ENCODE measurements at places on chromosomes 3 and 15.

- DNase-seq, result no peak
Observed at GRCh38 chr3:176005564-176005963, 1146.4 kb downstream of the NAALADL2 start.

- no peak for DNase-seq
Observed at GRCh38 chr15:56036546-56037067, 43.2 kb upstream of the NEDD4 start.

- no peak for DNase-seq
Observed at GRCh38 chr3:154184582-154184981, 63.4 kb downstream of the ARHGEF26 start.

- DNase-seq, result no peak
Observed at GRCh38 chr3:55860049-55860721, 373.1 kb upstream of the WNT5A start.

GRCh38 chr3:85912980-85913379 lies 954.2 kb downstream of the CADM2 start:
- no peak for DNase-seq

GRCh38 chr15:58524247-58524646 lies 92.5 kb downstream of the LIPC start:
- no peak for DNase-seq

GRCh38 chr3:176032043-176032442 lies 1165.2 kb downstream of the TBL1XR1 start:
- DNase-seq, result no peak

- DNase-seq, result no peak
Observed at GRCh38 chr3:14549256-14549919, 9.2 kb upstream of the GRIP2 start.

DNA sequence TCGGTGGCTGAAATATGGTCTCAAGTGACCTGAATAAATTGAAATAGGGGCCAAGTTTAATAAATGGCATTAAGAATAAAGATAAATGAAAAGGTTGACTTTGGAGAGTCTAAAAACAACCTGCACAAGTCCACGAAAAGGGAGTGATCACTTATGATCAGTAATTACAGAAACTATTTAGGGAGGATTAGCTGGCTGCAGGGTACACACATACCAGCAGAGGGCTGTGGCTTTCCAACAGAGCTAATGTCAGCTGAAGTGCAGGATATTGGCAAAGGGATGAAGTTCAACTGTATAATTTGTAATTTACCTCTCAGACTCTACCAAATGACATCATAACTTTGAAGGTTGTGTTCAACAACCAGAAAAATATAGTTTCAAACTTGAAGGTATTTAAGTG lies 86.8 kb downstream of the SYNPR start:
- DNase-seq, result no peak

DNA sequence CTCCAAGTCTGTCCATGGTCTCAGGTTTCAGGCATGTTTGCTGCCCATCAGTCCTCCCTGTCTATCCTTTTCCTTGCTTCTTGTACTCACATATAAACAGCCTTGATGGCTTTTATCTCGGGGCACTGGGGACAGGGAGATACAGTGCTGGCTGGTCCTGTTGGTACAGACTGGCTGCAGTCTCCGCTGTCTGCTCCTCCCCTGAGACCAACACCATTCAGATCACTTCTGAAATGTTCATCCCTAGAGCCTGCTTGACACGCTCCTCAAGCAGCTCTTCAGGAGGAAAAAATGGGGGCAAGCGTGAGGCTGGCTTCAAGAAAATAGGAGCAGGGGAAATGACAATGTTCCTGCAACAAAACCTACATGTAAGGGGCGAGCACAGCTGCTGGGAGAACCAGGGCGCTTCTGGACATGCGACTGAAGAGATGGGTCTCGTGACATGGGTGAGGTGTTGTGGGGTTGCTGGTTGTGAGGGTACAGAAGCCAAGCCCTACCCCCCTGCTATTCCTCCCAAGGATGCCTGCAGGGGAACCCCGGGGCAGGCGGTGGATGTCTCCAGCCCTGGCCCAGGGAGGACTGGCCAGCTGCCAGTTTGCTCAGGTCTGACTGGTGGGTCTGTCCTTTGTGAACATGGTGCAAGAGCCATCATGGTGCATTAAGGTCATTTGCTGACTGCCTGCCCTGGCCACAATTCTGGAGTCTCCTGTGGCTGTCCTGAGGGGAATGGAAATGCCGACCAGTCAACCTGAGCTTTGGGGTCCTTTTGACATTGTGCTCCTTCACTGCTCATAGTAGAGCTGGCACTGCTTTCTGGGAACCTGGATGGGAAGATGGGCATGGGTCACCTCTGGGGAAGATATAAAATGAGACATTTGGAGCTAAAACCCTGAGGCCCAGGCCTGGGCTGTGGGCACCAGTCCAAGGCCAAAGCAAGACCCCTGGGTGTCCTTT lies 40.1 kb downstream of the KY start:
- no peak for DNase-seq

DNA sequence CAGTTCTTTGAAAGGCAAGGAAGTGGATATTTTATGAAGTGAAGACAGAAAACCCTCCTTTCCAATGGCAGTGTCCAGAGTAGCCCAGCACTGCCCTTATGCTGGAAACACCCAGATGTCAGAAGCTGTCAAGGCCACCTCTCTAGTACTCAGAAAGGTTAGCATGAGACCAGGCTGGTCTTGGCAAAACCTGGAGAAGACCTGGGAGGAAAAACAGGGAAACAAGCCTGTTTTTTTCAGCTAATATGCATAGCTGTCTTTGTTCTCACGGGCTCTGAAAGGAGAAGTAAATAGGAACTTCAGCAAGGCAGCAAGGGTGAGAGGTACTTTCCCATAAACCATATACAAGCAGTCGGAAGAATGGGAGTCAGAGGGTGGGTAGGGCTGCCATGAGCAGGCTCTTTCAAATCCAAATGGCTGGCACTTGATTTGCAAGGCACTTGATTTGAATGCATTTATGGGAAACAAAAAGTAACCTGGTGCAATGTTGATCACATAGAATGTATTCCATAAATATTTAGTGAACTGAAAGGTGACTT lies 55.8 kb downstream of the HEG1 start:
- no peak for DNase-seq

DNA sequence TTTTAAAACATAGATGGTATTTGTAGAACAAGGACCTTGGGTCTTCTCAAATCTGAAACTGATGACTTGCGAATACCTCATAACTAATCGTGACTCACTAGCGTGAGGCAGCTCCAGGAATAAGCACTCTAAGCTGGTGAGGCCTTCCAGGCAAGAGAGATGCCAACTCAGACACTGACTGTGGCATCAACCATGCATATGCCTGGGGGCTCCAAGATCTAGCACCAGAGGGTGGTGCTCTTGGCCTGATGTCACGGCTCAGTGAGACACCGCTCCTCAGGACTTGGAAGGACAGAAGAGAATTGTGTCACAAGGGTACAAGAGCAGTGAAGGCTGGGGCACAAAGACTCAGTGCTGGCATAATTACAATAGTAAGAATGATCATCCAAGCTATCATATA lies 125.0 kb upstream of the TRIM42 start:
- DNase-seq, result no peak

- no peak for DNase-seq
Observed at GRCh38 chr3:160163229-160163878, 61.9 kb upstream of the C3orf80 start.

GRCh38 chr15:53527996-53528395 lies 231.5 kb downstream of the WDR72 start:
- DNase-seq, result no peak

DNA sequence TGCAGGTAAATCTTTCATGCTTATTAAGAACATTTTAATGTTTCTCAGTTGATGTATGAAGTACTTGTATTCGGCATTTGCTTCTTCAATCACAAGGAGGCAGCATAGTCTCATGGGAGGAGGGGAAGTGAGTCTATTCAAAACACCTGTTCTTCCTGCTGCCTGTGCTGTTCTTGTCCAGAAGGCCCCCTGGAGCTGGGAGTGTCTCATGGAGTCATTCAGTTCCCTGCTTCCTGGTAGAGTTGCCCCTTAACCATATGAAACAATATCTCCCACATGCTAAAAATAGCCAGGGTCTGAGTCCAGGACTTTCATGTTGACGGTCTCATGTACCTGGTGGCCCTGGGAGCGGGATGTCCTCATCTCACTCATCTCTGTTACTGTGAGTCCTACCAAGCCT lies 15.5 kb upstream of the PPP1R2 start:
- peak; percentile 71 for DNase-seq

- DNase-seq, result no peak
Observed at GRCh38 chr3:45188719-45189659, 37.1 kb downstream of the TMEM158 start.

GRCh38 chr3:10116138-10116460 lies 624 bp downstream of the BRK1 start:
- DNase-seq, result no peak

DNA sequence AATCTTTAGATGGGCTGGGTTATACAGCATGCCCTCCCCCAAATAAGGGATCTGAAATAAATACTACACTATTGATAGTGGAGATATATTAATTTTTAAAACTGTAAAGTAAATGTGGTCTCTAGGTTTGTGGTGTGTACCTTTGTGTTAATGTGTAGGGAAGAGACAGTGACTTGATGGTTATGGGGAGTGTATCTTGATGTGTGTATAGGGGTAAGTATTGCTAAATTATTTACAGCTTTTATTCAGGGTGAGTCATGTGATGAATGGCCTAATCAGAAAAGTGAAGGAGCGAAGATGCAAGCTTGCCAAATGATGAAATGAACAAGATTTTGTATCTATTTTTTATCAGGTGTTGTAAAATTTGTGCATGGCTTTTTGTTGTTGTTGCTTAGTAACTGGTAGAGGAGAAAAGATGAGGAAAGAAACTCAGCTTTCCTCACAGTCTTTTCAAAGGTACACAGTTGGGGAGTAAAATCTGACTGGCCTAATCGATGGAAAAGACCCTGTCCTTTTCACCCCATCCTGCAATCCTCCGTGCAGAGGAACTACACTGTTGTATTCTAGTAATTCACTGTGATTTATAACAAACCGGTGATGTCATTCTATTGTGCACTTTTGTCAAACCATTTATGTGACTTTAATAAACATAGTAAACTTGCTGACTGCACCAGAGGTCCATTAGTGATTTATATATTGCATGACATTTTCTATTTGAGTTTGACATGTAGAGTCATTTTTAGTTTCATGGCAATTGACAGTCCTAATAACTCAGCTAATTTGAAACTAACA lies 17.7 kb downstream of the FEM1B start:
- no peak for DNase-seq

DNA sequence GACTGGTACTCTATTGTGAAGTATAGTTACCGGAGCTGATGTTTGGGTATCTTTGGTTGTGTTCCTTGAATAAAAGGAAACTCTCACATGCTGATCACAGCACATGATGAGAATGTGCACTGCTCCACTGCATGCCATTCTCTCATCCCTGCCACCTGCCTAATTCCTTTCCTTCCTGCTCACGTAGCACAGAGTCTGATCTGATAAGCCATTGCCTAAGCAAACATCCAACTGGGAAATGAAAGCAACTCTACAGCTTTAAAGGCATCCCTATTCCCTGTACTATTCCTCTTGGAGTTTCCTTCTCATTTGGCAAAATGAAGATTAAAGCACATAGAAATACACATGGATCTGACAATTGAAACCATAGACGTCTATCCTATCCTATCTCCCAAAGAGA lies 359.8 kb downstream of the C3orf38 start:
- DNase-seq, result no peak

DNA sequence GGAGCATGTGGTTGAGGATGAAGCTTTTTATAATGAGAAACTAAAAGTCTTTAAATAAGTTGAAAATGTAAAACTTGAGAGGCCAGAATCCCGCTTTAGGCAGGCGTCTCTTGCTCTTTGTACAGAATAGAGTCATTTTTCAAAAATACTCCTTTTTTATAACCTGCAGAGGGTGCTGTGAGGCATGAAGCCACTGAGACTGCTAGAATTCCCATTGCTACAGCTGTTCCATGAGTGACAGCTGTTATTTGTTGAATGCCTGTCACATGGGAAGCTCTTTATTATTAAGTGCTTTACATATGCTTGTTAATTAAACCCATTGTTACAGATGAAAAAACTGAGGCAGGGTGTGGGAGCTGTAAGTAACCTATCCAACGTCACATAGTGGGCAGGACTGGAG lies 18.5 kb downstream of the MINAR1 start:
- DNase-seq, result no peak

DNA sequence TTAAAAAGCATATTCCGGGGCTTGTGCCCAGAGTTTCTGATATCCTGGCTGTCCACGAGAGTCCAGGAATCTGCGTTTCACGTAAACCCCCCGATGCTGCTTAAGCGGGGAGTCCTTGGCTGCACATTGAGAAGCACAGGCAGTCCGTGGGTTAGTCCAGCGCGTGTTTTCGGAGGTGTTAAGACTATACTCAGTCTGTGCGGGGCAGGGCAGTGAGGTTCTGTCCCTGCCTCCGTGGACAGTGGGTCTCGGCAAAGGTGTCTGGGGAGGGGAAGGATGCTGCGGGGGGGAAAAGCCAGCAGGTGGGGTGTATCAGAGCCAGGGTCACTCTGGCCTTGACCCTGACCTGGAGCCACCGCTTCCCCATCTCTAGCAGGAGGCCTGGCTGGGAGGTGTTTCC lies 106.2 kb downstream of the TMEM266 start:
- no peak for DNase-seq

GRCh38 chr15:72365844-72366243 lies 10.0 kb downstream of the HEXA start:
- DNase-seq, result no peak

- DNase-seq, result no peak
Observed at GRCh38 chr3:13274551-13275332, 145.4 kb downstream of the NUP210 start.

- DNase-seq, result no peak
Observed at GRCh38 chr3:14274612-14274936, 96.0 kb downstream of the LSM3 start.

GRCh38 chr15:59312205-59312604 lies 60.5 kb downstream of the MYO1E start:
- no peak for DNase-seq

Data from NCI-H510A (cell line).